ENCODE measurements at places on chromosomes 13 and 19.

DNA sequence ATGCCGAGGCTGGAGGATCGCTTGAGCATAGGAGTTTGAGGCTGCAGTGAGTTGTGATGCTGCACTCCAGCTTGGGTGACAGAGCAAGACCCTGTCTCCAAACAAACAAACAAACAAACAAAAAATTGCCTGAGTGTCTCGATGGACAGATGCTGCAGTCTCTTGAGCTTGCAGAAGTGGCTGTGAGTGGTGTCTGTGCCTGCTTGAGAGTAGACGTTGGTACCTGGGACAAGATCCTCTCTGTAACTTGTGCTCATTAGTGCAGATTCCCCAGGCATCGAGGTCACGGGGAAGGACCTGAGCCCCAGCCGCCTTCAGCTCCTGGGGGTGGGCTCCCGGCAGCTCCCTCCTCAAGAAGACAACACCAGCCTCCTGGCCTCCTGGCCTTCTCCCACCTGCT is 8.6 kb upstream of the C5AR2 start:
- no peak for DNase-seq

DNA sequence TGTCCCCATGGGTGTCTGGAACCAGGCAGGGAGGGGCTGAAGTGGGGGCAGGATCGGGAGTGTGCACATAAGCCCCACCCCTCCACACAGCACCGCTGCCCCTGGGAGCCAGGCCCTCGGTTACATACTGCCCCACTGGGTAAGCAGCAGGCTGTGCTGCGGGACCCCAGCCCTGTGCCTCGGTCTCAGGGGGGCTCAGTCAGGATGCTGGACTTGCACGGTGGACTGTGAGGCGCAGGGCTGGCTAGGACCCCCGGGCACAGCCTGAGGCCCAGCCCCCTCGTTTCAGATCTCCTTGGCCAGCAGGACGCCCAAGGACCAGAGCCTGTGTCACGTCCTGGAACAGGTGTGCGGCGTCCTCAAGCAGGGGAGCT is 16.3 kb downstream of the MPND start:
- no peak for DNase-seq

DNA sequence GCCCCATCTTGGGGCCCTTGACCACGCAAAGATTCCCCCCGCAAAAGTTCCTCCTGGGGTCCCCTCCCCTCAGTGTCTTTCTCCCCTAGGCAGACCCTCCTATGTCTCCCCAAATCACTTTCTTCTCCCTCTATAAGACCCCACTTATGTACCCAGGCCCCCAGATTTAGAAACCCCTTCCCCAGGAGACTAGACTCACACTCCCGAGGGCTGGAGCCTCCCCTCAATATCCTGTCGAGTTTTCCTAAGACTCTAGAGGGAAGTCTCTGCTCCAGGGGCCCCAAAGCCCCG is 1.4 kb downstream of the SLC1A5 start:
- no peak for DNase-seq

DNA sequence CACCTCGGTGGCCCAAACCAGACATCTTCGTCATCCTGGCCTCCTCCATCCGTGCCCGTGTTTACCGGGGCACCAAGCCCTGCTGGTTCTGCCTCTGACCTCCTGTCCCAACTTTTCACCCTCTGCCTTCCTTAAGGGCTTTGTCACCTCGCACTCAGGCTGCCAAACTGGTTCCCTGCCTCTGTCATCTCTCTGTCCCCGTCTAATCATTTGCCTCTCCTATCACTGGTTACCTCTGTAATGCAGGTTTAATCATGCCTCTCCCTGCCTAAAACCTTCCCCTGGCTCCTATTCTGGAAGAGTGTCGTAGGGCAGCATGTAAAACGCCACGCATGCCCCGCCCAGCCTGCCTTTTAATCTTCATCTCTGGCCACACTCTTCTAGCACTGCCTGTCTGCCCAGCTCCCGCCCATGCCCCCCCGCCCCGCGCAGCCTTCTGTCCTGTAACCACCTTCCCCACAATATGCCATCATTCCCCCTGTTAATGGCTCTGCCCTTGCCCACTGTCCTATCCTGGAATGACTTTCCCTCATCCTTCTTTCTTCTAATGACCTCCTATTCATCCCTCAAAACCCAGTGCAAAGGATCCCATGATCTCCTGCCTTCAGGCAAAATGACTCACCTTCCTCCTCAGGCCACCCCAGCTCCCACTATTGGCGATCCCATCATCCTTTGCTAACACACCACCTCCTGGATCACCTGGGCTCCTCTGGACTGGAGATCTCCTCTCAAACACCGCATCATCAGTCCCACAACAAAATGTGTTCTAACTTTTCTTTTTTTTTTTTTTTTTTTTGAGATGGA is 66.7 kb downstream of the PEX11G start:
- no peak for DNase-seq

GRCh38 chr19:6750062-6750461 is 10.6 kb downstream of the TRIP10 start:
- no peak for DNase-seq

- DNase-seq, result no peak
Measured at GRCh38 chr19:21680671-21681070, 86.7 kb downstream of the ZNF100 start.

- DNase-seq, result no peak
Measured at GRCh38 chr19:39038098-39038497, 5.7 kb upstream of the FBXO27 start.

- DNase-seq, result no peak
Measured at GRCh38 chr19:6717441-6717971, 2.9 kb downstream of the C3 start.

GRCh38 chr19:35002037-35002535 is 2.0 kb downstream of the GRAMD1A start:
- DNase-seq, result no peak

- no peak for DNase-seq
Measured at GRCh38 chr13:46905249-46905648, 8.4 kb upstream of the HTR2A start.

GRCh38 chr19:6728346-6728745 is 7.9 kb upstream of the C3 start:
- no peak for DNase-seq

- no peak for DNase-seq
Measured at GRCh38 chr19:17097593-17098126, 22.1 kb downstream of the MYO9B start.

Measured in stimulated activated CD4-positive, alpha-beta T cell treated with anti-CD3 and anti-CD28 coated beads, Interleukin-12 subunit alpha, Interleukin-12 subunit beta, amount 100 ng/mL, for 24 hours (primary cell).